ENCODE measurements at places on chromosomes 5 and 9. TPM values are rescaled to one million over a fixed set of nuclear protein-coding genes. Genes with fewer than 3 reads are reported as not detected.

GRCh38 chr5:143142596-143143435 lies 260.7 kb downstream of the NR3C1 start:
- DNase-seq, result no peak

DNA sequence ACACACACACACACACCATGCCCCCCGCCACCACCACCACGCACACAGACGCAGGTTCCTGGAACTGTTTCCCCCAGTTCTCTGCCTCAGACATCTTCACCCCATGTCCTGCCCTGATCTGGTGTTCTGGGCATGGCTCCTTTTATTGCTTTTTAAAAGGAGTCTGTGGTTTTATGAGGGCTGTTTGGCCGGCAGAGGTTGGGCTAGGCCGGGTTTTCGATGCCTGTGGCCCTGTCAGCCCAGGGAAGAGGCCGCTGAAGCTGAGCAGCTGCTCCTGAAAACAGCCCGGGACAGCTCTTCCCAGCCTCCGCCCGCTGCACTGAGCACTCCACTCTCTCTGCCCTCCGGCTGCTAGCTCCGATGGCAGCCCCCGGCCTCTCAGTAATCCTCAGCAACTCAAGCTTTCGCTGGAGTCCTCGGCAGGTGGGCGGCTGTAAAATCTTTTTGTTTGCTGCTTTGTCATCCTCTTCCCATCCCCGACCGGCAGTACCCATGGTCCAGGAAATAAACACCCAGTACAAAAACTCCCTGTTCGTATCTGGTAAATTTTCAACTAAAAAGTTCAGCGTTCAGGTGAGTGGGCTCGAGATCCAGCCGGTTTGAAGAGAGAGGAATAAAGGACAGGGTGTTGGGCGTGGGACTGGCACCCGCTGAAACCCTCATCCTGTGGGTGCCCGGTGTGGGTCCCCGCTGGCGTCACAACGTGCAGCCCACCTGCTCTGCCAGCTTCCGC lies 103.0 kb upstream of the ERCC6L2 start:
- no peak for DNase-seq

GCNT4 gene
- total RNA-seq, result 2.3 TPM

GRCh38 chr9:68969538-68969937 lies 44.4 kb downstream of the PRKACG start:
- DNase-seq, result no peak

GRCh38 chr5:55290991-55291390 lies 16.5 kb downstream of the DHX29 start:
- no peak for DNase-seq

CFAP90 gene
- not detected for total RNA-seq

DNA sequence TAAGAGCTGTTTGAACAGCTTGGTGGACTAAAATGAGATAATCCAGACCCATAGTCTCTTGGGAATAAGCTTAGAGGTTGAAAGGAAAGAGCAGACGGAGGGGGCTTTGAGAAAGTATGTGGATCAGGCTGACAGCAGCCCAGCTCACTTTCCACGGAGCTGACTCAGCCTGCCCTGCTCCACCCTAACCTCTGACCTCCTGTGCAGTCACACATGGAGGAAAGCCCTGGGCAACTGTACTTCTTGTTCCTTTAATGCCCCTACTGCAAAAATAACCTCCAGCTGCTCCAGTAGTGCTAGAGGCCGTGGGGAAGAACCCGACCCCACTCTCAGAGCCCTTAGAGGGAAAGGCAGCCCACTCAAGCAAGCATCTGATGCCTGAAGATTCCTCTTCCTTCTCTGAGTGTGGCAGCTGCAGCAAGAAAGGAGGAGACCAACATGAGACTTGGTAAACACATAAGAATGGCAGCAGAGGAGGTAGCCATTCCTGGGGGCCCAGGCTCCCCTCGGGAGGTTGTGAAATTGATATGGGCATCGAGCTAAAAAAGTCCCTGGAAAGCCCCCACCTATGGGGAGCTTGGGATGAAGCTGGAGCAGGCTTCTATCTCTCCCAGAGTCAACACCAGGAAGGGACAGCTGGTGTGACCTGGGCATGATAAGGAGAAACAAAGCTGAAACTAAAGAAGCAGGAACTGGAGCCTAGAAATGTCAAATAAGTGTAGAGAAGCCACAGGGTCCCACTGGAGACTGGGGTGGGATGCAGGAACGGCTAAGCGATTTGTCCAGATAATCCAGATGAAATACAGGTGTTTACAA lies 204.3 kb downstream of the PIK3R1 start:
- DNase-seq, result no peak

DNA sequence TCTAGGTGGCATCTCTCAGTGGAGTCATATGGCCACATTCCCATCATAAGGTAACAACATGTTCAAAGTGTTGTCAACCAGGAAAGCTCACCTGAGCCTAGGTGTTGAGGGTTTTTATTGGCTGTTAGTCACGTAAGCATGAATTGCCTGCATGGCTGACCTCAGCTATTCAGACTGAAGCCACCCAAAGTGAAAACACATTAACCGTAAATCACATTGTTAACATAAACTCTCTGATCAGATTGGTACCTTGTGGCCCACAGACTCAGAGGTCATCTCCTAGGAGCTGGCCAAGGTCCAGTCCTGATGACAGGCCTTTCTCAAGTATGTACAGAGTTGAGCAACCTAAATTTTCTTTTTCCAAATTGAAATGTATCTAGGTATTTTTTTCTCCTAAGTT lies 26.7 kb downstream of the SRFBP1 start:
- DNase-seq, result no peak

DNA sequence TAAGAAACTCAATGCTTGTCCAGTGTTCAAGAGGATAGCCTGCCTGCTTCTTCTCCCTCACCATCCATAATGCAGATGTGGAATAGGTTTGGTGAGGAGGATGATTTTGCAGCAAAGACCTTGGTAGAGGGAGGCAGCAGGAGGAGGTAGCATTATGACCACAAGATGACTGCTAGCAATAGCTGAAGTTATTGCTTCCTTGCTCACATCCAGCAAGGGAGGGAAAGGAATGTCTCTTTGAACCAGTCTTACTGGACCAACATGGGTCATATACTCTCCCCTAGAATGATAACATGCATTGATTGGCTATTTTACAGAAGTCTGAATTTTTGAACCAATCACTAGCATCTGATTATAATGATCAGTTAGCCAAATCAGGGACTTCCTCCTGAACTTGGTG lies 607.6 kb downstream of the EBF1 start:
- DNase-seq, result no peak

DNA sequence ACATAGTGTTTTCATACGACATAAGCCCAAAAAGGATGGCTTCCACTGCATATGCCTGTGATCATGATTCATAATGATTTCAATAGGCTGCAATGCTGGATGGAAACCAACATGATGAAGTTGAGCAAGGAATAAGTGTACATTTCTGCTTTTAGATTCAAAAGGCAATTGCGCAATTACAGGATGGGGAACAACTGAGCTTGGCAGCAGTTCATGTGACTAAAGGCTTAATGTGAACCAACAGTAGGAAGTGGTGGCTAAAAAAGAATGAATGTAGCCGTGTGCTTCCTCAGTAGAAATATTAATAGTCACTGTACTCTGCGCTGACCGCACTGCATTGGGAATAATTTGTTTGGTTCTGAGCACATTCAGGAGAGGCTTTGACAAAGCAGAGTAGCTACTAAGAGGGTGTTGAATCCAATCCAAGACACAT lies 51.2 kb downstream of the SLC1A3 start:
- peak; percentile 68 for DNase-seq

DNA sequence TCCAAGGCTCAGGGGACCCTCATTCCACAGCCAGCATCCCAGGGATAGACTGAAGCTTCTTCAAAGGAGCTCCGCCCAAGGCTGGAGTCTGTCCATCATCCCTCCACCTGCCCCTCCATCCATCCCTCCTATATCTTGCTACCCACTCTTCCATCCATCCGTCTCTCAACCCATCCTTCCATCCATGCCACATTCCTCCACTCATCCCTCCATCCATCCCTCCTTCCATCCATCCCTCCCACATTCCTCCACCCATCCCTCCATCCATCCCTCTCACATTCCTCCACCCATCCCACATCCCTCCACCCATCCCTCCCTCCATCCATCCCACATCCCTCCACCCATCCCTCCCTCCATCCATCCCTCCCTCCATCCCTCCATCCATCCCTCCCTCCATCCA lies 5.5 kb upstream of the VAV2 start:
- DNase-seq, result no peak

DNA sequence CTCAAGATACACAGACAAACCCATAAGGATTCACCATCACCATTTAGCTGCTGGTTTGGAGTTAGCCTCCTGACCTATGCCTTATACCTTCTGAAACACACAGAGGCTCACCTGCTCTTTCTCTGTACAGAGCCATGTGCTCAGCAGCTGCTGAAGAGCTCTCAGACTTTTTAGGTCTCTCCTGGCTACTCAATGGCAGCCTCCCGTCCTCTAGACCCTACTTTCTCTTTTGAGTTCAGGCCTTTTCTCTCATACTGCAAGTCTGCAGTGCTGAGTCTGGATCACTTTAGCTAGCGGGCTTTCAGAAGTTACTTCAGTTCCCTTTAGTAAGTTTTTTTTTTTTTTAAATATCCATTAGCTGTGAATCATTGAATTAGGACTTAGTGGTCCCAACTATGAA lies 25.7 kb downstream of the LVRN start:
- DNase-seq, result no peak

DNA sequence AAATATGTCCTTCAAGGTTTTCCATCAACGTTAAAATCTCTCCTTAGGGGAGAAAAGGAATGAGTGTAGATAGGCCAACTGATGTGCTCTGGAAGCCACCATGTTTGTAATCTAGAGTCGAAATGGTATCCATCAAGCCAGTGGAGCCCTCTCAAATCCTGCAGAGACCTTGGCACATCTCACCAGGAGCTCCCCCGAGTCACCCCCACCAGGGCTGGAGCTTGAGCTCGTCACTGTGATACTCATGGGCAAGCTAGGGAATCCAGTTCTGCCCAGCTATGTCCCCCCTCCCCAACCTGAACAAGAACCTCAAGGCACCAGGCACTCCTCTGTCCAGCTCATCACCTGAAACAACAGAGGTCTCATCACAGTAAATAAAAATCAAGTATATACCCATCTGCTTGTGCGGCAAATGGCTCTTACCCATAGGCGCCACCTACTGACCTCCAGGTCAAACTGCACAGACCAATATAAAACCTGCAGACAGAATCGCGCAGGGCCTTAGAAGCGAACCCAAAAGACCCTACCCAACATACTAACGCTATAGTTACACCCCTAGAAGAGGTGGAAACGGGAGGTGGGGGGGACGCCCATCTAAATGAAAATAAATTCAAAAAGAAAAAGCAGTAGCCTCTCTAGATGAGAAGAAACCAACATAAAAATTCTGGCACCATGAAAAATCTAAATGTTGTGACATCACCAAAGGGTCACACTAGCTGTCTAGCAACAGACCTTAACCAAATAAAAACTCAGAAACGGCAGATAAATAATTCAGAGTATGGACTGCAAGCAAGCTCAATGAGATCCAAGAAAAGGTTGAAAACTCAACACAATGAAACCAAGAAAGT lies 75.0 kb downstream of the TTC39B start:
- no peak for DNase-seq

GRCh38 chr5:82335806-82336205 lies 57.7 kb upstream of the RPS23 start:
- no peak for DNase-seq

GRCh38 chr9:4600368-4600767 lies 61.7 kb upstream of the PLPP6 start:
- no peak for DNase-seq

- DNase-seq, result no peak
Observed at GRCh38 chr9:104774831-104775573, 11.1 kb downstream of the NIPSNAP3B start.

DNA sequence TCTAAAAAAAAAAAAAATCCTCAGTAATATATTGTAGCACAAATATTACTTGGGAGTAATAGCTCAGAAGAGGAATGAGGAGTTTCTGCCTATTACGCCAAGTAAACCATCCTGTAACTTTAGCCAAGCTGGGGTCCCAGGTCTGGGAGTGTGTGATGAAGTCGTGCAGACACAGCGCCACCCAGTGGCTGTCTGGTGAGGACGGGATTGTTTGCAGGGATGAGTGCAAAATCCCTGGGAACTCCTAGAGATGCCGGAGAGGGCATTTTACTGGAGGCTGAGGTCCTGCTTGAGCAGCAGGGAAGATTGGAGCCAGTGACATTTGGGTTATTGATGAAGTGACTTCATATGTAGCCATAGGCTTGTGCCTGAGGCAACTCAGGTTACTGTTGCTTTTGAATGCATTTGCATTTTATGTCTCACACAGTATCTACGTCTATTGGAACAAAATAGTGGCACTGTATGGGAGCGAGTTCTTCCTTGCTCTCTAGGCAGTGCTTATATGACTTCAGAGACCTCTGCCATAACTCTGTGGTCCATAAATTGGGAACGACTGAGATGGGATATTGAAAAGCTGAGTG lies 72.8 kb downstream of the PSAT1 start:
- no peak for DNase-seq

MEF2C gene
- 6.3 TPM for total RNA-seq

GRCh38 chr5:149260761-149261160 lies 10.9 kb upstream of the AFAP1L1 start:
- DNase-seq, result no peak

ACOT12 gene
- not detected for total RNA-seq

DNA sequence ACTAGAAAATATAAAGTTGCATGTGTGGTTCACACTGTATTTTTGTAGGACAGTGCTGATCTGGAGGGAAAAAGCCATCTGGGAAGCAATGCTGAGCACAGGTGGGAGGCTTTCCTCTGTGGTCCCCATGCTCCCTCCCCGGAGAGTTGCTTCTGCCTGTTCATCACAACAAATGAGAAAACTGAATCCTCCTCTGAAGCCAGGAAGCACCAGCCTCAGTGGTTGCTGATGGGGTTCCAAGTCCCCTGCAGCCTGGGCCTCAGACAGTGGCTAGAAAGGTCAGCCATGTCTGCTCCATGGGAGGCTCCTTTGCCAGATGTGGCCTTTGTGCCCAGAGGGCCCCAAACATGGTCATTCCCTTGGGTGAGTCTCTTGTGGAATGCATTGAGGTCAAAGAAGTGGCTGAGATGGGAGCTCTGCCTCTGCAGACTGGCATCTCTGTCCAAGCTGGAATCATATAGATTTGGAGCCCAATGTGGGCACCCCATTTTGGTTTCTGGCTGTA lies 77.6 kb downstream of the C5orf15 start:
- DNase-seq, result no peak

DNA sequence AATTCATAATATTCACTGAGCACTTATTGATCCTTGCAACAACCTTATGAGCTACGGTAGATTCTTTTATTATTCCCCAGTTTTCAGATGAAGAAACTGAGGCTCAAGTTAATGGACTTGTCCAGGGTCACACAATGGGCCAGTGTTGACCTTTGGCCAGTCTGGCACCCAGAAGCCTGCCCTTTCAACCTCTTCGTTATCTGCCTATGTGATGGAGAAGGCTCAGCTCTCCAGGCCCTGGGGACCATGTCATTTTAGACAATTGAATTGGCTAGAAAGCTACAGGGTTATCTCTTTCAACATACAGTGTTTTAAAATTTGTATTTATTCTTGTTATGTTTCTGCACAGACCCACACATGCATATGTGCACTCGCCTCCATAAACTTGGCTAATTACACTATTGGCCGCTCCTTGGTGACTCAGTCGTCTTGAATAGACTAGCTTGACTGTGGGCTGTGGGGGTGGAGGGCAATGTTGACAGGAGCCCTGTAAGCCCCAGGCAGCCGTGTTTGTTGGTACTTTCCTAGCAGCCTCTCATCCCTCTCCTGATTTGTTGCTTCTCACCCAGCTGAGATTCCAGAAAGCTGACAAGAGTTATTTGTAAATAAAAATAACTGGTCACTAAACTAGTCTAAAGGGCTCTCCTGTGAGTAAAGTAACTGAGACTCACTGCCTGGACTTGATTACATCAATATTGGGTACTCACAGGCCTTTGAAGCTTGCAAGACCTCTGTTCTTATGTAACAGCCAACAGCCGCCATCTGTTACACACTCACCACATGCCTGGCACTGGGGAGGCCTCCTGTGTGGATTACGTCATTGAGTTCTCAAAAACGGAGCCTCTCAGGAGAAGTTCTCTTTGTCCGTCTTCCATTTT lies 8.5 kb upstream of the ANGPTL2 start:
- DNase-seq, result peak; percentile 77

SPINK1 gene
- 3.8 TPM for total RNA-seq

Measured in epithelial cell of proximal tubule (primary cell).